CD4-positive, alpha-beta T cell treated with Interleukin-10 for 1 hour (primary cell): ENCODE measurements at places on chromosomes 6 and 20.

DNA sequence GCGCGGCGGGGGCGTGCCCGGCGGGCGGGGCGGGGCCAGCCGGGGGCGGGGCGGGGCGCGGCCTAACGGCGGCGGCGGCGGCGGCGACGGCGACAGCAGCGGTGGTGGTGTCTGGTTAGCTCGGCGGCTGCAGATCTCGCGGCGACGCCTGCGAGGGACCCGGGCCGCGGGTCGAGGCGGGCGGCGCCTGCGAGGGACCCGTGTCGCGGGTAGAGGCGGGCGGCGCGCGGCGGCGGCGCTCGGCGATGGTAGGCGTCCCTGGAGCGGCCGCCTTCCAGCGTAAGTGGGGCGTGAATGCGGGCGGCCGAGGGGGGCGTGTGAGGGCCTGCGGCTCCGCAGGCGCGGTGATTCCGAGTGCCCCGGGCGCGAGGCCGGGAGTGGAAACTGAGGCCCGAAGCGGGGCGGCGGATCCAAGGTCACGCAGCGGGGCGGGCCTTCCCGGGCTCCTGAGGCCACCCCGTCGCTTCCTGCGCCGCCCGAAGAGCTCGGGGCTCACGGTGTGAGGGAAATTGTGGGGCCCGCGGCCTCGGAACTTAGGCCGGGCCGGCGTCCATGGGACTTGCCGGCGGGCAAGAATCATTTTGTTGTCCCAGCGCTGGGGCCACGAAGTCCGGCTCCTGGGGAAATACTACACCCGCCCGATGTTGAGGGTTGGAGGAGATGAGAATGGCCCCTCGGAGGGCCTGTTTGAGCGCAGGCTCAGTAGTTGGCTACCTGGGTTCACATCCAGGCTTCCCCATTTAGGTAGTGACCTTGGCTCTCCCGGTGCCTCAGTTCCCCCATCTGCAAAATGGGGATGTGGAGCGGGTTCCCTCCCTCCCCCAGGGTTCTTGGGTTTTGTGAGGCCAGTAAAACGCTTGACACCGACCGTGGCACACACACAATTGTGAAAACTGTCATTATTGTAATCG is at the start of gene CBFA2T2:
TSS of gene CBFA2T2 (plus strand) at position 74 of the 911 bp plus-strand sequence. CDS start at position 246, 172 bp downstream.
- no peak for DNase-seq

DNA sequence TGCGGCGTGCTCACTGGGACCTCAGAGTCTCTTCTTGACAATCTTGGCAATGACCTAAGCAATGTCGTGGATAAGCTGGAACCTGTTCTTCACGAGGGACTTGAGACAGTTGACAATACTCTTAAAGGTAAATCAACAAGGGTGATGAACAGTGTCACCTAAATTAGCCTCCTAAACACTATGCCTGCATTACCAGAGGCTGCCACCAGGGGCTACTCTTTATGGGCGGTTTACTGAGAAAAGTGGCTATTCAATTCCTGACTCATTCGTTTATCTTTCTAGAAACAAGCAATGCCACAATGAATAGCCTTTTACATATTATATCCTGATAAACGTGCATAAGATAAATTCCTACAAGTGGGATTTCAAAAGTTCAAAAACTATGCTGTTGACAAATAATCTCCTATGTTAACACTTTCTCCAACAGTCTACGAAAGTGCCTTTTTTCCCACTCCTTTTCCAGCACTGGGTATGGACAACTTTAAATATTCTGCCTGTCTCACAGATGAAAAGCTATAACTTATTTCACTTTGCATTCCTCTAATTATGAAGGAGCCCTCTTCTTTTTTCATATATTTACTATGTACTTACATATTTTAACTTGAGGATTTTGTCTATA is 1.3 kb downstream of the BPIFA2 start:
- DNase-seq = no peak

- no peak for DNase-seq
Measured at GRCh38 chr6:166688901-166689300, 61.9 kb upstream of the RPS6KA2 start.

DNA sequence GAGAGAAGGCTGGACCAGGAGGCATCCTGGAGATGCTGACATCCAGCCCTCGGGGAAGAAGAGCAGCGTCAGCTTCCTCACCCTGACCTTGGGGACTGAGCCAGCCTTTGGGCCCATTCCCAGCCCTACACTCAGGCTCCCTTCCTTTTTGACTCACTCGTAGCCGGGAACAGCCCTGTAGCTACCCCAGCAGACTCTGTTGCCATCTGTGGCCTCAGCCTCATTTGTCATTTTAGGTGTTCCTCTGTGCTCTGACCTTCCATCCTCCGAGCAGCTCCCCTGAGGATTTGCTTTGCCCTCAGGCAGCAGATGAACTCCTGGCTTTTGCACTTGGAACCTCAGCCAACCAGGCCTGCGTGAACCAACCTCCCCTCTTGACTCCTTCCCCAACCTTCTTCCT is 67.5 kb downstream of the ELOVL2 start:
- no peak for DNase-seq

GRCh38 chr6:55694148-55694547 is 115.2 kb upstream of the HMGCLL1 start:
- DNase-seq = no peak

DNA sequence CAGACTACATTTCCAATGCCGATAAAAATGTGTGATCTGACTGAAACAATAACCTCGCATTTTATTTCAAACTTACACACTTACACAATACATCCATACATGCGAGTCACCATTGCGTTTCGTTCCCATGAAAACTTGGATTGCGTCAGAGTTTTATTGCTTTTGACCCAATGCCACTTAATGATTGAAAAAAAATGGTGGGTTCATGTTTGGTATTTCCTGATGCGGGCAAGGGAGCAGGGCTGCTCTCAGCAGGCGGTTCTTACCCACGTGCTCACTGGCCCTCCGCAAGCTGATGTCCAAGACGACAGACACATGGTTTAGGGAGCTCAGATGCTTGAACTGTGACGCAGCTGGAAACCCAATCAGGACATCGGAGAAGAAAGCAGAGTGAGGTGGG is 281.0 kb upstream of the SULF2 start:
- DNase-seq = no peak

DNA sequence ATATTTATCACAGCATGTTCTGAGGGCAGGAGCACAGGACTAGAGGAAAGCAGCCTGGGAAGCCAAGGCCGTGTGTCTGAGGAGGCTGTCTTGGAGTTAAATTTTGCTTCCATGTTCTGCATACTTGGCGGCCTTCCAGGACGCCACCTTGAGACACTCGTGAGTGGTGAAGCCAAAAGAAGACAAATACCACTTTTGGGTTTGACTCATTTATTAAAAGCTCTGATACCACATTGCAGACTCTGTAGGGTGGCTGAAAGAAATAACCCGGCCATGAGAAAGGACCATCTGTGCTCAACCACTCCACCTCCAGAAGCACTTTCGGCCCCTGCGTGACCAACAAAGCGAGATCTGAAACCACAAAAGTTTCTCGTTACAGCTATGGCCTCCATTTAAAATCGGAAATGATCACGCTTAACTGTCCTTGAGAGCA is 120.0 kb downstream of the TMEM242 start:
- no peak for DNase-seq

DNA sequence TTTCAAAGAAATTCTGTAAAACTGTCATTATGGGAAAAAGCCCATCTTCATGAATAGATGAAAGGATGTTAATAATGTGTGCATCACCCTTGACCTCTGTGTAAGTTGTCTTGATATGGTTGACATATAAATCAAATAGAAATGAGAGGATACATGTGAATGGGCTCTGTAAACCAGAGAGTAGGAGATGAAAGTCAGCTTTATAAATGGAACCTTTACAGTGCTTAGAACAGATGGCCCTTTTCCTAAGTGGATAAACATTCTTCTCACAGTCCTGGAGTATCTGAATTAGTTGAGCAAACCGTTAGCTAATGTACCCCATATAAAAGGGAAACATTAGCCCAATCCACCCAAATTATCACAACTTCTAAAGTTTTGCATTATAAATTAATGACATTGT is 57.5 kb downstream of the MYLK4 start:
- DNase-seq = no peak

- no peak for DNase-seq
Measured at GRCh38 chr20:20966171-20966570, 140.0 kb downstream of the LINC00237 start.

- no peak for DNase-seq
Measured at GRCh38 chr6:125952764-125953501, 3.6 kb upstream of the HINT3 start.

DNA sequence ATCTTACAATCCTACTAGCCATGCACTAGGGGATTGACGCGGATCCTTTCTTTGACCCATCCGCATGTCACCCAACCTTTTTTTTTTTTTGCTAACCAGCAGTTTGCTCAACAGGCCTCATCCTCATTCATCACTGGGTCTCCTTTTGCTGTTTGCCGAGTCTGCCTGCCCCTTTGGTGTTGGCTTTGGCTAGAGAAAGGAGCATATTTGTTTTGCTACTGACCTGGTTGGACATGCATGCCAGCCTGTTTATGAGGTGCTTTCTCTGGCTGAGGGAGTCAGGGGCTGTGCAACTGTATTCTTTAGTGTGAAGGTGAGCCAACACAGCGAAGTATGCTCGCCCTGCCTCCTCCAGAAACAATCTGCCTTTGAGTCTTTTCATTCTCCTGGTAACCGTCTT is 40.2 kb downstream of the E2F3 start:
- no peak for DNase-seq

- DNase-seq = no peak
Measured at GRCh38 chr6:107398001-107398400, 61.4 kb downstream of the PDSS2 start.

GRCh38 chr6:55957961-55958422 is 82.6 kb upstream of the BMP5 start:
- DNase-seq = no peak

DNA sequence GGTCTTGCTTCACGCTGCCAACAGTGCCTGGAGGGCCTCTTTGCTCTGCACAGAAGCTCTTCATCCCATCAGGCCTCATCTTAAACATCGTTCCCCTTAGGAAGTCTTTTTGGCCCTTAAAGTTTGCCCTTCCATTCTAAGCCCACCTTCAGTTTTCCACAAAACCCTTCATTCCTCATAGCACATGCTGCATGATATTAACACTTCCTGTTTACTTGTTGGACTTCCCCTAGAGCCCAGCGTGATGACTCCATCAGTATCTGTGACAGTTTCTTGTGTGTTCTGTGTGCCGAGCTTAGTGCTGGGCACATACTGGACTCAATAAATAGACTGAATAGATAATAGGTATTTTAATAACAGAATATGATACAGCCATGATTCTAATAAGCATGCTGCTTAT is 2.2 kb downstream of the NT5DC1 start:
- no peak for DNase-seq

DNA sequence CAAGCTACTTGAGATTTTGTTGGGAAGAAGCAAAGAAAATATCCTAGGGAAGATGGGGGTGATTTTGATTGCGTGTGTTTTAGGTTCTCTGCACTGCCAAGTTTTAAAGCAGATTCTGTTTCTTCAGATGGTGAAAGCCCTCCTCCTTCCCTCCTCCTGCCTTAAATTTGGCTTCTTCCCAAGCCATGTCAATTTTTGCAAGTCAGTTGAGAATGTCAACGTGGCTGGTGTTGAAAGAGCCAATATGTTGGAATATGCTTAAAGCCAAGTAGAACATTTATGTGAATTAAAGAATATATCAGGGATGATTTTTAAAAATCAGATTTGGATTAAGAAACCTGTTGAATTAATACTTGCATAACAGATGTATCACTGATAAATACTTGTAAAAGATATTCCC is 270.8 kb downstream of the ARID1B start:
- no peak for DNase-seq

DNA sequence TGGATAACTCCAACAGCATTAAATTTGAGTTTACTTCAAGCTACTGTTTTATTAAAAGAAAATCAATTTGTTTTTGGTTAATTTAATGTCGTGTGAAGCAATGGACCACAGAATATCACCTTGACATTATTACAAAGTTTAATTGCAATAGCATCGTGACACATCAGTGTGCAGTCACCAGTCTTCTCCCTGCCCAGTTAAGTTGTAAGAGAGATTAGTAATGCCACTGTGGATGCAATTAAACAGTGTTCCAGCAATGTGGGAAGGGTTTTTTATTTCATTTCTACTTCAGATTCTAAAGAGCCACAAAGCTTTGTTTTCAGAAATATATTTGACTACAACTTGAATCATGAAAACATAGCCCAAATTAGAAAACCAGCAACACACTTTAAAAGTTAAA is 128.7 kb downstream of the SYNE1 start:
- no peak for DNase-seq

GRCh38 chr6:45353654-45354053 is 24.1 kb downstream of the SUPT3H start:
- no peak for DNase-seq

DNA sequence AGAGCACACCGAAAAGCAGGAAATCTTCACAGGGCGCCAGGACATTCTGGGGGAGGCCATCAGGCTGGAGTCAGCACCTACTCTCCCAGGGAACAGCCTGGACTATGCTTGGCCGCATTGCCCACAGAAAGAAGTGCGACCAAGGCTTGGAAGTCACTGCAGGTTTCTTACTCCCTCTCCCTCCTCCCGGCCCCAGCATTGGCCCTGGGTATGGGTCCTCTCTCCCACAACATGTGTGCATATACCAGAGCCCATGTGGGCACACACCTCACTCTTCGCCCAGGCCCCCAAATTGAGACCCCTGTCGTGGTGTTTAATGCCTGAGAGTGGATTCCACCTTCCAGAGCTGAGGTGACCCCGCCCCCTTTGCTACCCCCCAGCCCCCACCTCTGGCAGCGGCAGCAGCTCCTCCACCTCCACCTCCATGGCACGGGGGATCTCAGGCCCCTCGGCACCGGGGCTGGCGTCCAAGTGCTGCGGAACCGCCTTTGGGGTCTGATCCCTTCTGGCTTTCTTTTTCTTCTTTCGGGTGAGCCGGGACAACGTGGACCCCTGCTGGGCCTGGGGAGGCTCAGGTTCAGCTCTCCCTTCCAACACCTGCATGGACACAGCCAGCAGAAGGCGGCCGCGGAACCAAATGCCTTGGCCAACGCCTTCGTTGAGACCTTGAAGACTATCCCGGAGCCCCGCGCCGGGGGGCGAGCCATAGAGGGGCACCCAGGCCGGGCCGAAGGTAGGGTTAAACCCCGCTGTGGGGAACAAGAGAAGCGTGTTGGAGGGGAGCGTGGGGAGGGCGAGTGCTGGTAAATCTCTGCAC is 15.2 kb upstream of the SPAG4 start:
- DNase-seq = no peak
